ENCODE measurements at places on chromosomes 7 and 10. TPM values are rescaled to one million over a fixed set of nuclear protein-coding genes. Genes with fewer than 3 reads are reported as not detected.

The GPR15LG gene
- not detected for total RNA-seq

The NUTM2B gene
- total RNA-seq: 0.42 TPM

The ICA1 gene
- total RNA-seq: 9.8 TPM

The TMEM270 gene
- not detected for total RNA-seq

The INA gene
- total RNA-seq: 625 TPM

The MUC12 gene
- 1.0 TPM for total RNA-seq

The OR2A12 gene
- not detected for total RNA-seq

The TEX47 gene
- total RNA-seq: not detected

The AGAP9 gene
- 23.7 TPM for total RNA-seq

The NYAP1 gene
- 36.6 TPM for total RNA-seq

The LEP gene
- total RNA-seq: not detected

The CPA4 gene
- not detected for total RNA-seq

GRCh38 chr10:110005719-110006118 is 2.1 kb upstream of the ADD3 start:
- DNase-seq: peak; percentile 43

- no peak for DNase-seq
Measured at GRCh38 chr10:33861016-33861704, 526.7 kb upstream of the NRP1 start.

- no peak for DNase-seq
Measured at GRCh38 chr10:90788199-90788491, 69.7 kb downstream of the HTR7 start.

- DNase-seq: no peak
Measured at GRCh38 chr10:108591417-108591816, 1331.9 kb downstream of the XPNPEP1 start.

DNA sequence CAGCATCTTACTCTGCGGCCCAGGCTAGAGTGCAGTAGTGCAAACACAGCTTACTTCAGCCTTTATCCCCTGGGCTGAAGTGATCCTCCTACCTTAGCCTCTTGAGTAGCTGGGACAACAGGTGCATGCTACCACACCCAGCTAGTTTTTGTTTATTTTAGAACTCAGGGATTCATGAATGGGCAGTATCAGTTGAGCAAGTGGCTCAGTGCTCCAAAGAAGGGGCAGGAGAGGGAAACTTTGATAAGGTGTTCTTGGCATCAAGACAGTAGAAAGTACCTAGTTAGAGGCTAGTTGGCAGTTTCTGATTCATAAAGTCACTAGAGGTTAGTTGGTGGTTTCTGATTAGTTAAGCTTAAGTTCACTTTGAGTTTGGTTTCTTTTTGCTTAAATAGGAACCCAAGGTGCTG is 18.4 kb downstream of the TRIM24 start:
- no peak for DNase-seq

GRCh38 chr10:132096863-132097478 is 31.2 kb downstream of the JAKMIP3 start:
- no peak for DNase-seq

DNA sequence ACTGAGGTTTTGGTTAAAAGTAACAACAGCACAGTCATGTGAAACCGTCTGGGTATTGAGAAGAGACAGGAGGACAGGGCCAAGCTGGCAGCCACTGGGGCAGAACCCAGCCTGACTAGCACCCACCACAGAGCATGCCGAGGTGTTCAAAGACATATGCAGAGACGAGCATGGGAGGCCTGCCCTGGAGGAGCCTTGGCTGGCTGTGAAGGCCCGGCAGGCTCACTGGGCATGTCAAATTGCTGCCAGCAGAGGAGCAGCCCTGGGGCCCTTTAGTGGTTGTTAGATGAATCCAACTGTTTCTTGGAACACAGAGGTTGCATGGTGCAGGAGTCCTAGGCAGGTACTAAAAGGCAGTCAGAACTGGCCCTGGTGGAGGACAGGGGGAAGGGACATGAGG is 5.0 kb upstream of the GDF2 start:
- DNase-seq: no peak

DNA sequence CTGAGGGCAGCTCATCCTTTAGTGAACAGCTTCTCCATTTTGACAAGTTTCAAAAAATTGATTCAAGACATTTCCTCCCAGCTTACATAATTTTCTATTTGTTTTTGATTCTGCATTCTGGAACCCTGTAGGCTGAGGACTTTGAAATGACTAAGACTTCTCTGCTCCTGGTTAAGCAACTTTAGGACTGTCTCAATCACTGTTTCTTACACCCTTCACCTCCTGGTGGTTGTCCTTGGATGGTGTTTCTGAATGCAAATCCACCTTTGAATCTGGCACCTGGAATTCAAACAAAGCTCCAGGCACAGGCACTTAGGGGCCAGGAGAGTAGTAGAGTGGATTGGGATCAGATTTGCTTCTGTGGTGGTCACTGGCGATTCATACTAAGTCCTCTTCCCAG is 595.5 kb downstream of the LRMDA start:
- DNase-seq: no peak

- no peak for DNase-seq
Measured at GRCh38 chr10:73900064-73900463, 10.9 kb upstream of the PLAU start.

- no peak for DNase-seq
Measured at GRCh38 chr10:105383978-105384377, 742.9 kb downstream of the SORCS3 start.

DNA sequence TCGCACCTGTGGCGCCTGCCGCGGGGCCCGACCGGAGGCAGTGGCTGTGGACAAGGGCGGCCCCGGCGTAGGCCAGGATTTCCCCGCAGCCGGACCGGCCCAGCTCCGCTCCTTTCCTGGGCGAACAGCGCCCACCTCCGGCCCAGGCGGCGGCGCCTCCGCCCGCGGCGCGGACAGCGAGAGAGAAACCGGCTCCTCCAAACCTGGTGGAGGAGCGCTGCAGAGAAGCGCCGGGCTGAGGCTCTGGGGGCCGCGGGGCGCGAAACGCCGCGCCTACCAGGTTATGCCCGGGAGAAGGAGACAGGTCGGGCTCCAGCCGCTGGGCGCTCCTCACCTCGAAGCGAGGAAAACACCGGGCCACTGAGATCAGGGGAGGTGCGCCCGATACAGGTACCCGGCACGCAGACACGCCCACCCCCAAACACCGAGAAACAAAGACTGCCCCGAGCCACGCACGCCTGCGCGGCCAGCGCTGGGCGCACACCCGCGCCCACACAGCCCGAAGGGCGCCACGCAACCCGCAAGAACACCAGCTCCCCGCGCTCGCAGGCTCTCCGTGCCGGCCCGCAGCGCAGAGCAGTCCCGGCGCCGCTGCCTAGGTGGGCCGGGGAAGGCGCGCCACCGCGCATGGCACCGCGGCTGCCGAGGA is 3.3 kb downstream of the GRID1 start:
- peak; percentile 86 for DNase-seq

DNA sequence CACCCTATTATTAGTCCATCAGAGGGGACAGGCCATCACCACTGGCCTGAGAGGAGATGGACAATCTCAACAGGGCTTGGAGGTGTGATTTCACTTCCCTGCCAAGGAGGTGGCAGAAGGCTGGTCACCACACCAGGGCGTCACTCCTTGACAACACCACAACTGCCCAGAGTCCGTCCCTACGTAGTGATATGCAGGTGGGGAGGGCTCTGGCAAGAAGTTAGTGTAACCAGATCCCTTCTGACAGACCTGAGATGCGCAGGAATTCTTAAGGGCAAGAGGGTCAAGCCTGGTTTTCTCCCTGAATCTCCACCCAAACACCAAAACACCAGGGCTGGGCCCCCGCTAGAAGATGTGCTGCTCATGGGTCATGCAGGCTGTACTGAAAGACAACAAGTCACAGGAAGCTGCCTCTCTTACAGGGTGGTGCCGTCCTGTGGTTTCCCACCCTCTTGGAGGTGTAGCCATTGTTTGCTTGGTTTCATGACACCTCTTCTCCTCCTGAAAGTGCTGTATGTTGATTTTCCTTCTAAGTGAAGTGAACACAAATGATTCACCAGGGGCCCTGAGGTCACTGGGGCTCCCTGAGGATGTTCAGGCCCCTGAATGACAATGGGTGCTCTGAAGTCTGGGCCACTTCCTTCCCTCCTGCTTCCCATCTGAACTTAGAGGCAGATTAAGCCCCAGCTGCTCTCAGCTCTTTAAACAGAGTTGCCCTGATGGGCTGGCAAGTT is 27.1 kb downstream of the ATXN7L1 start:
- DNase-seq: no peak

- DNase-seq: peak; percentile 32
Measured at GRCh38 chr10:70283445-70284399, at the start of gene NPFFR1. NPFFR1 (minus strand) TSS chr10:70284004; CDS start chr10:70283676, 328 bp downstream.

DNA sequence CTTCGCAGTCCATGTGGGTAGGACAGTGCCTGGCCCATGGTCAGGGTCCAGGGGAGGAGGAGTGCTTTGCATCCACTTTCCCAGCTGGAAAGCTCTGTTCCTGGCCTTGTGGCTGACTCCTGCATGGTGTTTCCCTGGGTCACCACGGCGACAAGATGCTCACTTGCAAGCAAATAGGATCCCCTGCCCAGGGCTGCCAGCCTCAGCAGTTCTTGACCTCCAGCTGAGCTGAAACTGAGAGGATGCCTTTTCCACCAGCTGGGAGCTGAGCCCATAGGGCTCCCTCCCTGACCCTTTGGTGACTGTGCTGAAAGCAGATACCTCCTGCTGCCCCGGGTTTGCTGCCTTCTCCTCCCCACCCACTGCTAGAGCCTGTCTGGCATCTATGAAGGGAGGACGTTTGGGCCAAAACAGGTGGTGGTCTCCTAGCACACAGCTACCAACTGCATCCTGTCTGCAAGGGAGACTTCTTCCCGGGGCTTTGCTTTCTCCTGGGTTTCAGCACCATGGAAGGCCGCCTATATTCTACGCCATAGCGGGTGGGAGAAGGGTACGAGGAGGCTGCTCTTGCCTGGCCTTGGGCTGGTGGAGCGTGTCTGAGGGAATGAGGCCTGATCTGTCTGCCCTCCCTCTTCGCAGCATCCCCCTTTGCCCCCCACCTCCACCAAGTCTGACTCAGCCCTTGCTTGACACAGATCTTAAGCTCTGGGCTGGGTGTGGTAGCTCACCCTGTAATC is 34.4 kb downstream of the UBTD1 start:
- peak; percentile 71 for DNase-seq

DNA sequence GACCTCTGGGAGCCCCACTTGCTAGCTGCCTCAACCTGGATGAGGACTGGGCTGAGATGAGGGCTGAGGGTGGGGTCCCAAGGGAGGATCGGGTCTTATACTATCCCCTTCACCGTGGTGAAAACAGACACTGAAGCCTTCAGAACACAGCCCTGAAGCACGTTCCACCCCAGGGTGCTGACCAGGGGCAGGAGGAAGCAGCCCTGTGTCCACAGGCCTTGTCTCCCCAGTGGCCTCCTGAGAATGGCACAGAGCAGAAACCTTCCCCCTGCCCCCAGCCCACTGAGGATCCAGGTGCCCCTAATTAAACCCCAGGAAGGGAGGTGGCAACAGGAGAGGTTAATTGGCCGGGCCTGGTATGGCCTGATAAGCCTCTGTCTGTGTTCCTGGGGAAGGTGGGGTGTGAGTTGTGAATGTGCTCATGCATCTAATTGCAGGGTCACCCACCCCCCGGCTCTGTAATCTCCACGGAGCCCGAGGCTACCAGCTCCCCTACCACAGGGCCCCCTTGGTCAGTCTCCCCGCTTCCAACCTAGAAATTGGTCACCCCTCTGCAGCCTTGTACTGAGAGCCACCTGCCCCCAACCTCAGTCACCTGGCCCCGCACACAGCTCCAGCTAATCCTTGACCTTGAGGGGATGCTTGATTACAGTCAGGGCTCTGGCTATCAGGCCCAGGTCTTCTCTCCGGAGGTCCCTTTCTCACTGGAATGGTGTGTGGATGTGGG is 159.0 kb upstream of the UNC5B start:
- no peak for DNase-seq

- DNase-seq: no peak
Measured at GRCh38 chr10:10361301-10361885, 656.3 kb upstream of the CELF2 start.

GRCh38 chr7:39133088-39133487 is 155.4 kb downstream of the POU6F2 start:
- no peak for DNase-seq

- no peak for DNase-seq
Measured at GRCh38 chr10:109277456-109277855, 645.9 kb downstream of the XPNPEP1 start.

GRCh38 chr10:506451-507354 is 182.8 kb downstream of the DIP2C start:
- DNase-seq: no peak

DNA sequence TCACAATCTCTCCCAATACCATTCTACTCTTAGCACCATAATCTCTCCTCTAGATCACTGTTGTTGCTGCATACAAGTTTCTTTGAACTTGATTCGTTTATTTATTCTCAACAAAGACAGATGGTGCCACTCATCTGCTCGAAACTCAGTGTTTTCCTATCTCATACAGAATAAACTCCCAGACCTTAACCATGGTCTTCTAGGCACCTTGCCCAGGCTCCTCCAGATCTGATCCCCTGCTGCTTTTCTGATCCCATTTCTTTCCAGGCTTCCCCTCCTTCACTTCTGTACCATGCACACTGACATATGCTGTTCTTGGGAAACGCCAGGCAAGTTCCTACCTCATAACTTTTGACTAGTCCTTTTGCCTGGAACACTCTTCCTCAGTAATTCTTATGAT is 645.7 kb downstream of the DNAJB9 start:
- no peak for DNase-seq

DNA sequence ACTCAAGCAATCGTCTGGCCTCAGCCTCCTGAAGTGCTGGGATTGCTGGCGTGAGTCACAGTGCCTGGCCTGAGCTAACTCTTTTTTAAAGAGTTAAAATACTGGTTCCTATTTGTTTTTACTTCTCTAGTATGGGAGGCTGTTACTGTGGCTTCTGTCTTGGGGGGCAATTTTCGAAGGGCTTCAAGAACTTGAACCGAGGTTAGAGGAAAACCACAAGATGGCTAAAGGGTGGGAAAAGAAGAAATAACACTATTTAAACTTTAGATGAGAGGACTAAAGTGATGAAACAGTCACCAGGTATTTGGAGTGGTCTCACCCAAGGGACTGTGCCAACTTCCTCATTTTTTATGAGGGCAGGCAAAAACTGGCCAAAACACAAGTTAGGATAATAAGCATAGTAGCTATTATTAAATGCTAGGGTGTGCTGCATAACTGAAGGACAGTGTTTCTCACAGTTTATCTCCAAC is 17.8 kb downstream of the MET start:
- no peak for DNase-seq

GRCh38 chr7:44768628-44769371 is 20.2 kb downstream of the ZMIZ2 start:
- DNase-seq: peak; percentile 34

GRCh38 chr7:47432671-47433563 is 149.0 kb downstream of the TNS3 start:
- no peak for DNase-seq

DNA sequence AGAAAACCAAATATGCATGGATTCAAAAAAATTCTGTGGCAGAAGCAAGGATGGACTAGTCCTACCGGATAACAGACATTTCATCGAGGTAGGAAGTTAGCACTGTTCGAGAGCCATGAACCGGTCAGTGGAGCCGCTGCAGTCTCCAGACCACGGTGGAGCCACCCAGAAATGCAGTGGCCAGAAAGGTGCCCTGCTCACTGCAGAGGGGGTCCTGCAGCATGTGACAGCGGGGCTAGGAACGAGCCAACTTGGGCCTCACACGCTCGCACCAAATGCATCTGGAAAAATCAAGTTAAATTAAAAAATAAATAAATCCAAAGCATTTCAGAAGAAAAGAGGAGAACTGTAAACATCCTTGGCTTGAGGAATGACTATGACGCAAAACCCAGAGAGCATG is 13.1 kb upstream of the CFAP46 start:
- DNase-seq: no peak

- no peak for DNase-seq
Measured at GRCh38 chr10:49118430-49119074, 3.2 kb upstream of the VSTM4 start.

GRCh38 chr7:150801242-150801945 is 825 bp downstream of the TMEM176A start:
- no peak for DNase-seq
